ENCODE measurements at places on chromosomes 1 and 21.

DNA sequence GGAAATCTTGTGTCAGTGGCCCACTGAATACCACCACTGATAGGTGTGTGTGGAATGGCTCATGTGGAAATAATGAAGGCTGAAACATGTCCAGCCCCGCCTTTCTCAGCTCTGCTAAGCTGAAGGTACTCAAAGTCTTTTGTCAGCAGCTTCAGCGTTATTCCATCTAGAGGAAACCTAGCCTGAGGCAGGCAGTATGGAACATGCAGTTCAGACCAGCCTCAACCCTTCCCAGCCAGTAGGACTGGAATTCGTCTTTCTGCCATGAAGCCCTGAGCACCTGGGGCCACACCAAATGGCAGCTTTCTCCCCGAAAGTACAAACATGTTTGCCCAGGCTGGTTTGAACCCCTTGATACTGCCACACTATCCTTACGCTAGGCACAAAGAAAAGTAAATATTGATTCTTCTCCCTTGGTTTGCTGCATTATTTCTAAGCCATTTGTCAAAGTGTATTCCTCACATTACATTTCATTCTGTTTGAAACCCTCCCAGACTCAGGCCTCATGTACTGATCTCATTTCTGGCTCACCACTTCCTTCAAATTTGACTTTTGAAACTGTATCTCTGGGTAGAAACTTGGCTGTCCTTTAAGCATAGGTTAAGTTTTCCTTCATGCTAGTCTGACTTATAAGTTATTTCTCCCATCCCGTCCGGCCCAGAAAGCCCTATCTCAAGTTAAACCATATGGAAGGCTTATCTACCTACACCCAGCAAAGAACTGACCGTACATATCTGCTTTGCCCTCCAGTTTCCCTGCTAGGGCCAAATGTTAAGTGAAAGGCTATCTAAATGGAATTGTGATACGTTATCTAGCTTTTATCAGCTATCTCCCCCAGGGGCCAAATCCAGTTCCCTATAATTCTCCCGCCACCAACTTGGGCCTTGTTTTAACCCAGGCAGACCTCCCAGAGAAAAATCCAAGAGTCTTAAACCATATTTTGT, 45.7 kb upstream of the HOOK1 start:
- no peak for DNase-seq

DNA sequence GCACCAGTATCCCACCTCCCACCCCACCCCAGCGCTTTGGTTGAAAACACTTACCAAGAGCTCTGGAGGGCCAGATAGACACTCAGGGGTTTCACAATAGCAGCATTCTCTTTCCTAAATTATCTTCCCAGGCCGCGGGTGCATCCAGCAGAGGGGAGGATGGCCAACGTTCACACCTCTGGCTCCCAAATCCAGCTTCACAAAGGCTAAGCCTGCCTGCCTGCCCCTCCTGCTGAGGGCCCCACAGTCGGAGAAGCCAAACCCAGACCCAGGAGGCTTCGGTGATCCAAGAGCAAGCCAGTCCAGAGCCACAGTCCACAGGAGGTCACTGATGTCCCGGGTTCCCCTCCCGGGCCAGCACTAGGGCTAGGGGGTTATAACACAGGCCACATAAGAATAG, 231.9 kb downstream of the TRABD2B start:
- no peak for DNase-seq

- no peak for DNase-seq
Measured at GRCh38 chr1:38025664-38026063, 13.1 kb downstream of the UTP11 start.

- DNase-seq = no peak
Measured at GRCh38 chr1:3590139-3590763, 21.1 kb downstream of the MEGF6 start.

DNA sequence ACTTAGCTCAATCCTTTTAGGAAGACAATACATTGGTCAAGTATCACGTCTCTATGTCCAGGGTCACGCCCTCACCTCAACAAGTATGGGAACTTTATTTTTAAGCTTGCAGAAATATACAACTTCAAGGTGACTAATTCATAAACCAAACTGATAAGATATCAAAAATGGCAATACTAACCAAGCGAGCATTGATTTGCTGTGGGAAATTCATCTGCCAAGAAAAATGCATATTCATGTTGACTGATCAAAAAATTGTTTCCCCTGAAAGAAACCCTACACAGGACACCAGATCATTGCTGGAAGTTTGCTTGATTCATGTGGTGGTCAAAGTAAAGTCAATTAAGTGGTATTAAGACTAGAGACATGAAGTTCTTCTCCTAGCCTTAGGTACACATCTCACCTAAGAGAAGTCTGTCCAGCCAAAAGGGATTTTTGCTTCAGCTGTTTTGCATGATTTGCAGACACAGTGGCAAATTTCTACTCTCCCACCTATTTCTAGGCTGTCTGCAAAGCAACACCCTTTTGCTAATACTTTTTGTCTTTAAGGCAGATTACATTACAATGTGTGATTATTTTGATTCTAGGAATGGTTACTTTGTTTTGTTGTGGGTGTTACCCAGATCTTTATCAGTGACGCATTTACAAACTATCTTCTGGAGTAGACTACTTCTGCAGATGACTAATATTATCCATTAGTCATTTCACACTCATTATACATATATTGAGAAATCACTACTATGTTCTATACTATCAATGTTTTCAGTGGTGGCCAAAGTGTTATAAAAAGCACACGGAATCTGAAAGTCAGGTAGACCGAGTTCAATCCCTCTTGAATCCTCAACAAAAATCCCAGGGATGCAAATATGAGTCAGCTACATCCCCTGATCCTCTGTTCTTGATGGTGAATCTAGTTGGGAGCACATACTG, 12.4 kb downstream of the SAMSN1 start:
- peak; percentile 29 for DNase-seq

DNA sequence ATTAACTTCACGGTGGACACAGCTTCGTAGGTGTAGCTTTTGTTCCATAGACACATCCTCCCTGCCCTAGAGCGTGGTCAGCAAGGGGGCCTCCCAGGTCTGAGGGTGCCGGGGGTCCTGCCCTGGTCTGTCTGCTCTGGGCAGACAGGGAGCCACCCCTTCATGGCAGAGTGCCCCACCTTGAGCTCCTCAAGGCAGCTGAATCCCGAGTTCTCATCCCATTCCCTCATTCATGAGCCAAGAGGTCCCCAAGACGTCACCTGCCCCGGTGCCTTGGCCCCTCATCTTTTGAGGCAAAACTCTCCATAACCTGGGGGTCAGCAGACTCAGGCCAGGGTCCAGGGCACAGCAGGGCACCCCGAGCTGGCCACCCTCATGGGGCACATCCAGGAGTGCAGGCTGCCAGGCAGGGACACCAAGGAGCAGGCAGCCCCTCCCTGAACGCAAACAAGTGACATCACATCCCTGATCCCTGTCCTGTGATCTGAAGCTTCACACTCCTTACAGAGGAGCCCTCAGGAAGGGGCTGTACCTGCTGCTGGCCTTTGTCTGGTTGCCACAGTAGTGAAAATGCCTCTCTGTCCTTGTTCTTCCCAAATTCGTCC, 23.3 kb downstream of the UBASH3A start:
- DNase-seq = no peak

DNA sequence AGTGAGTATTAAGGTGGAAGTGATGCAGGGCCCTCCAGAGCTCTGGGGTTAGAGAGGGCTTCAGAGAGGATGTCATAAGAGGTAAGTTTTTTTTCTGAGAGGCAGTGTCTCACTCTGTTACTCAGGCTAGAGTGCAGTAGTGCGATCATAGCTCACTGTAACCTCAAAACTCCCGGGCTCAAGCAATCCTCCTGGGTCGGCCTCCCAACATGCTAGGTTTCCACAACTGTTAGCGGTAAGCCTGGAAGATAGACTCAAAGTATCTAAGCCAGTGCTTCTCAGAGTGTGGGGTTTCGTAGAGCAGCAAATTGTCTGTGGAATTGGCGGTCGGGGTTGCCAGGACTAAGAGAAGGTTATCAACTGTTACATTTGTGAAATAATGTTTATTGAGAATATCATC, 18.6 kb upstream of the IGSF3 start:
- no peak for DNase-seq
